Thoracic aorta (tissue), 2 donors: ENCODE measurements at places on chromosomes 2 and 18. TPM values are rescaled to one million over a fixed set of nuclear protein-coding genes. Genes with fewer than 3 reads are reported as not detected.

- no peak for DNase-seq
These were observed 48.4 kb upstream of the DSC1 start for GRCh38 chr18:31211047-31211446.

CIB4 gene
- total RNA-seq, result not detected

DNA sequence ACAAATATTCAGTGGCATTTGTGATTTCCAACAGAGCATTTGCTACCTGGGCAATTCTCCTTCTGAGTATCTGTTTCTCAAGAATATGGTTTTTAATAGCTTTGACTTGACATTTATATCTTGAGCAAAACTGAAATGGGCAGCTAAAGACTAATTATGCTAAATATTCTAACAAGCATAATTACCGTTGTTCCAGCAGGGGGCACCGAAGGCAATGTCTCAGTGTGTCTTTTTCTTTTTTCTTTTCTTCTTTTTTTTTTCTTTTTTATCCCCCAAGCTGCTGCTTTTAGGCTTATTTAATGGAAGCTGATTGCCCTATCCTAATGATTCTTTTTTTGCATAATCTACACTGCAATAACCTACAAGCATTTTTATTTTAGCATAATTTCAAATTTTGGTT lies 138.9 kb upstream of the NABP1 start:
- DNase-seq, result no peak

- no peak for DNase-seq
These were observed 34.8 kb upstream of the EPG5 start for GRCh38 chr18:46001892-46002291.

- DNase-seq, result no peak
These were observed 355.8 kb downstream of the MEIS1 start for GRCh38 chr2:66790651-66791181.

- no peak for DNase-seq
These were observed 152.5 kb upstream of the RASGRP3 start for GRCh38 chr2:33323957-33324356.

LRRC30 gene
- total RNA-seq, result not detected

CCBE1 gene
- 1.6 TPM for total RNA-seq

CPSF3 gene
- total RNA-seq, result 18.9 TPM

DNA sequence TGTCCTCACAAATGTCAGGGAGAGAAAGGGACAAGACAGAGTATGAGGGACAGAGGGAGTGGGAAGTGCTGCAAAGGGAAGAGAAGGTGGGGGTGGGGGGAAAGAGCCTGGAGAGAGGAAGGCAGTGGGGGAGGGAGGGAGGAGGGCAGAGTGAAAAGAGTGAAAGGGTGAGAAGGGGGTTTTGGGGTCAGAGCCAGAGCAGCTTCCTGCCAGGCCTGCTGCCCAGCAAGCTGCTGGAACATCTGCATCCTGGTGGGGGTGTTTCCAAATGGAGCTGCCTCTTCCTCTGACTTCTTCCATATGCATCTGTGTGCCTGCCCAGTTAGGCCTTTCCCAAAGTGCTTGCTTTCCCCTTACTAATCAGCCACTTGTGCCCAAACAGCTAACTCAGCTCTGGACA lies 94.3 kb upstream of the CELF4 start:
- DNase-seq, result no peak

PIKFYVE gene
- 18.0 TPM for total RNA-seq

TMEM178A gene
- total RNA-seq, result 6.5 TPM

DNA sequence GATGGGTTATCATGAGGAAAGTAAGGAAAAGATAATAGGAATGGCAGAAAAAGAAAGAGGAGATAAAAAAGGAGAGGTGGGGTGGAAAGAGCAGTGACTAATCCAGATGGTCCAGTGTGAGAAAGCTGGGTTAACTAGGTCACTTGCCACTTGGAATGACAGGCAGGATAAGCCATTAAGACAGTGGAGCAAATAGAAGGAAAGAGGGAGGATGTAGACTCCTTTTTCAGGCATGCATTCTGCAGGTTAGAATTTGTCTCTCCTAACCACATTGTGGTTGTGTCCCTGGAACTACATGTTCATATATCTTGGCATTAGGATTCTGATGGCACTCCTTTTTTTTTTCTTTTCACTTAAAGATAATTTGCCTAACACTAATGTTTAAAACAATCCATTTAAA lies 13.4 kb upstream of the NEMP2 start:
- no peak for DNase-seq

- DNase-seq, result no peak
These were observed 127.4 kb downstream of the DPP4 start for GRCh38 chr2:161946489-161947107.

RAX gene
- total RNA-seq, result not detected

DNA sequence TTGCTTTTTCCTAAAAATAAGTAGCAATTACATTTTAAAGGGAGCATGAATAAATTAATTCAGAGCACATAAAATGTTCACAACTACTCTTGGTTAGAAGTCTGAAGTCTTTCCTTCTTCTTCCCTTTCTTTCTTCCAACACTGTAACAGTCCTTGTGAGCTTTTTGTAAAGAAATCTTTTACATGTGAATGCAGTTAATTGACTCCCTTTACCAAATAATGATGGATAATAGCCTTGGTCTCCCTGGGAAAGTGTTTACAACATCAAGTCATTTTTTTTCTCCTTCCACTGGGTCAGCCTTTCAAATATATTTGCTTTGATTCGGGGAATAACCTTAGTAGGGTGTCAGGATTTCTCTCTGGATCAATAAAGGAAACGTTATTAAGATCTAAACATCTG lies 39.1 kb downstream of the CALCRL start:
- no peak for DNase-seq

FAM210A gene
- 8.7 TPM for total RNA-seq

GRCh38 chr2:74328573-74328972 lies 14.6 kb downstream of the SLC4A5 start:
- no peak for DNase-seq

DNA sequence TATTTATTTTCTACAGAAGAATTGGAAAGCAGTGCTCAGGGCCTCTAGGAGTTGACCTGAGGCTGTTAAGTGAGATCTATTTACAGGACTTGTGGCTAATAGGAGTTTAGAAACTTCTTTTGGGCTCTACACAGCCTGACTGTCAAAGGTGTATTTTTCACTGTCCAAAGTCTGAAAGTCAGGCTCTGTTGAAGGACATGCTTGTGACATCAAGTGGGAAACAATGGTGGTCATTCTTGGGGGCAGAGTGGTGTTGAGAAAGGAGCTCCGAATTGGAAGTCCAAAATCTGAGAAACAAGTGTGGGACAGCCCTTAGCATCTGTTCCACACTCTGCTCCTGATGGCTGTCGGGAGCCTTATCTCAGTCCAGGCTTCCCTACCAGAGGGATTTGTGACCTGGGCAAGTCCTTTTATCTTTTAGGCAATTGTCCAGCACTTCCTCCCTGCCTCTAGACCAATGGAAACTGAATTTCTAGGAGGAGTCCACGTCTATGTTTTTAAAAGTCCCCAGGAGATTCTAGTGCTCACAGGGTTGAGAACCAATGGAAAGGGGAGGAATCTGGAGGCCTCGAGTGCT lies 76.4 kb downstream of the LIPG start:
- DNase-seq, result no peak

GRCh38 chr18:48803951-48804855 lies 146.6 kb downstream of the SMAD7 start:
- DNase-seq, result no peak

ACTG2 gene
- 251 TPM for total RNA-seq

DNA sequence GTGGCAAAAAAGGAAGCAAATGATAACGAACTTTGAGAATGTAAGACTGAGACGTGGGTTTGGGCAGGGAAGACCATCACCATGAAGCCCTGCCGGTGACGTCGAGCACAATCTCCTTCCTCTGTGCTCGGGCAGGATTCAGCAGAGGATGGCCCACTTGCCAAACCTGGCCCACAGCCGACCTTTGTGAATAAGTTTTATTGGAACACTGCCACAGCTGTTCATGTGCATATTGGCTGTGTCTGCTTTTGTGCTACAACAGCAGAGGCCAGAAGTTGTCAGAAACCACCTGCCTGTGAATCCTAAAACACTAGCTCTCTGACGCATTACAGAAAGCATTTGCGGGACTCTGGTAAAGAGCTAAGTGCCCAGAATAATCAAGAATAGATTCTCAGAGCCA lies 223.9 kb downstream of the MYT1L start:
- DNase-seq, result no peak

- no peak for DNase-seq
These were observed 93.8 kb downstream of the AKAIN1 start for GRCh38 chr18:5103286-5103685.

CFLAR gene
- 315 TPM for total RNA-seq

C2orf81 gene
- total RNA-seq, result 1.9 TPM

- DNase-seq, result no peak
These were observed 103.6 kb downstream of the DOCK10 start for GRCh38 chr2:224938651-224939182.

GRCh38 chr2:240353086-240353798 lies 82.2 kb upstream of the GPC1 start:
- no peak for DNase-seq

GRCh38 chr2:190110699-190111098 lies 48.2 kb upstream of the MSTN start:
- DNase-seq, result no peak

DNA sequence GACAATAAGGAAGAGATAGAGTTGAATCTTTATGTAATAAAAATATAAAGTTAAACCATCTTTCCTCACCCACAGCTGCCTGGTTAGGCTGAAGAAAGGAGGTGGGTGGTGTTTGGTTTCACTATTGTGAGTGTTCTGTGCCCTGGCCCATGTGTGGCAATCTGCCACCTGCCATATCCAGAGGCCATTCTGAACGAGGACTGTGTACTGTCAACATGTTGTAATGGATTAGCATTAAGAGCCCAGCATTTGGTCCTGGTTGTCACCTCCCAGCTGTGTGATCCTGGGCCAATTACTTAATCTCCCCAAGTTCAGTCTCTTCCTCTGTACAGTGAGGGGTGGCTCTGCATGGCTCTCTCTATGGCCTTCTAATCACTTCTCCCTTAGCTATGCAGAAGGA lies 118.2 kb upstream of the SEC11C start:
- no peak for DNase-seq

DNA sequence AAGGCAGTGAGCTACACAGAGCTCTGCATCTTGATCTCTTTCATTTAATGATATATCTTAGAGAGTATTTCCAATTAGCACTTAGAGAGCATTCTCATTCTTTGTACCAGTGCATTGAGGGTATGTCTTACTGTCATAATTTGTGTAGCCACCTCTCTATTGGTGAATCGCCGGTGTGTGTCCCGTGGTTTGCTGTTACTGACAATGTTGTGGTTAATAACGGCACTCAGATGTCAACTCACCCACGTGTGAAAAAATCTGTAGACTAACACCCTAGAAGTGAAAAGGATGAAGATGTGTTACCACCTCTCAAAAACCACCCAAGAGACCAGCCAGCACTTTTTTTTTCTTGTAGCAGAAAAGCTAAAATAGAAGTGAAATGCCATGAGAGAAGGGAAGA lies 37.1 kb downstream of the TEX51 start:
- no peak for DNase-seq

- DNase-seq, result no peak
These were observed 271.9 kb upstream of the CXCR4 start for GRCh38 chr2:136389809-136390208.

ADCY3 gene
- 51.9 TPM for total RNA-seq

FOXI3 gene
- not detected for total RNA-seq

DNA sequence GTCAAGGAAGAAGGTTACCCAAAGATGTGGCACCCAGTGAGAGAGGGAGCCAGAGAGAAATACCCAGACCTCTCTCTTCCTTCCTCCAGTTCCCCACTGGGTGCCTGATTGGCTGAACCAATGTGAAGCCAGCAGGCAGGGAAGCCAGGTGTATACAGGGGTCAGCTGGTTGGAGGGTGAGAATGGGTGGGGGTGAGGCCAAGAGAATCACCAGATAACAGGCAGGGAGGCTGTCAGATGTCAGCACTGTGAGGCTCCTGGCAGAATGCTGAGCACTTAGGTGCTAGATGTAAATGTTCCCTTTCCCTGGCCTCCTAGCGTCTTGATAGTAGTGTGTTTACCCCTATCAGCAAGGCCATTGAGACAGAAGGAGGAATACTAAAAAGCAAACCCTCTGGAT lies 104.0 kb upstream of the MGAT5 start:
- no peak for DNase-seq

CD302 gene
- 110 TPM for total RNA-seq

GRCh38 chr2:79446313-79446712 lies 66.5 kb upstream of the CTNNA2 start:
- DNase-seq, result no peak

DNA sequence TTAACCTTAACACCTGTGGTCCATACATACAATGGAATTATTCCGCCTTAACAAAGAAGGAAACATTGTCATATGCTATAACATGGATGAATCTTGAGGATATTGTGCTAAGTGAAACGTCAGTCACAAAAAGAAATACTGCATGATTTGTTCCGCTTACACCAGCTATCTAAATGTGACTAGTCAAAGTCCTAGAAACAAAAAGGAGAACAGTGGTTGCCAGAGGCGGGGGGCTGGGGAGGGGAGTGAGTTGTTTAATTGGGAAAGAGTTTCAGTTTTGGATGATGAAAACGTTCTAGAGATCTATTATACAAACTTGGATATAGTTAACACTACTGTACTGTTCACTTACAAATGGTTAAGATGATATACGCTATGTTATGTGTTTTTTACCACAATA lies 72.0 kb downstream of the SPRED2 start:
- DNase-seq, result no peak

GRCh38 chr2:71922091-71922490 lies 225.6 kb downstream of the CYP26B1 start:
- DNase-seq, result no peak

FSIP2 gene
- 2.4 TPM for total RNA-seq

GRCh38 chr2:85712849-85713612 lies 18.9 kb downstream of the GNLY start:
- DNase-seq, result no peak
